Pancreas (tissue), 10 donors: ENCODE measurements at places on chromosomes 6 and 20. TPM values are rescaled to one million over a fixed set of nuclear protein-coding genes. Genes with fewer than 3 reads are reported as not detected.

Gene CEP85L
- total RNA-seq, result 5.5 TPM

Gene ZSCAN31
- total RNA-seq, result 9.4 TPM

Gene CD40
- total RNA-seq, result 10.6 TPM

Gene HLA-DOB
- total RNA-seq, result 0.87 TPM

Gene ZSCAN23
- 1.0 TPM for total RNA-seq

Gene ADGRF5
- total RNA-seq, result 6.6 TPM

Gene IL17F
- total RNA-seq, result not detected

Gene KCNB1
- total RNA-seq, result 0.28 TPM

Gene TP53TG5
- not detected for total RNA-seq

Gene SLCO4A1
- 1.5 TPM for total RNA-seq

Gene WFDC2
- 8.7 TPM for total RNA-seq

Gene INSM1
- 4.1 TPM for total RNA-seq
